KBM-7 (cell line): ENCODE measurements at places on chromosomes 1 and 21.
A peak's percentile ranks its signal among the peaks of the same experiment; 100 is the strongest.

DNA sequence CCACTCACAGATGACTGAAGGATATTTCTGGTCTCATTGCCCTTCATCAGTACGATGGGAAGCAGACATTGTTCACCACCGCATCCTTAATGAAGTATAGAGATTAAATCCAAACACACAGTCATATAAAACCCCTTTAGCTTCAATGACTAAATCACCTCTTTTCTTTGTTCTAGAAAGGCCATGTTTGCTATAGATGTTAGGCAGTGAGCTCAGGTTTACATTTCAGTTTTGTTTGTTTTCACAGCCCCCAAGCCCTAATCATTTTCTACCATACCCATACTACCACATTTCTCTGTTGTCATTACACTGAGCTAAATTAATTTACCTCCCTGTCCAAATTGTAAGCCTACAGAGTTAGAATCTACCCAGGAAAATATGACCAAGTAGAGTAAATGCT, 385.1 kb downstream of the NTNG1 start:
- DNase-seq, result no peak

- DNase-seq, result no peak
Measured at GRCh38 chr1:42316292-42316691, 18.7 kb downstream of the FOXJ3 start.

- DNase-seq, result peak; percentile 12
Measured at GRCh38 chr1:99820546-99820945, 29.6 kb upstream of the AGL start.

- DNase-seq, result no peak
Measured at GRCh38 chr1:172184506-172185191, 235.8 kb upstream of the C1orf105 start.

GRCh38 chr1:14804626-14805025, 206.1 kb downstream of the KAZN start:
- peak; percentile 34 for DNase-seq

- DNase-seq, result no peak
Measured at GRCh38 chr1:15314328-15315281, 67.6 kb downstream of the FHAD1 start.

- no peak for DNase-seq
Measured at GRCh38 chr1:8076176-8076575, 50.1 kb upstream of the ERRFI1 start.

GRCh38 chr1:24865168-24865567, 64.9 kb downstream of the RUNX3 start:
- no peak for DNase-seq

DNA sequence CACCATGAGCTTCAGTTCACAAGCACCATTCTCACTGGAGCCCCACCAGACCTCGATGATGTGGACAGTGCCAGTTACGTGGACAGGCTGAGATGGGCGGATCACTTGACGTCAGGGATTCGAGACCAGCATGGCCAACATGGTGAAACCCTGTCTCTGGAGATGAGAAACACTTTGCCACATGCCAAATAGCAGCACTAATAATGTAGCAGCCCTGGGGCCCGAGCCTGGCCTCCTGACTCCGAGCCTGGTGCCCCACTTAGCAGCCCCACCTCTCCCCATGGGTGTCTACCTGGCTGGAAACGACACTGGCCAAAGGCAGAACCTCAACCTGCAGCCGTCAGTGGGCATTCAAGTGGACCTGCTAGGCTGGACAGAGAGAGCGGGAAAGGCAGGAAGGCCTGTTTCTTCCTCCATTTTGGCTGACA, 129.1 kb downstream of the TOMM20 start:
- no peak for DNase-seq
